GF-D8 (cell line): ENCODE measurements at places on chromosomes 13 and 19.

- no peak for DNase-seq
Observed at GRCh38 chr13:74479124-74479523, 344.9 kb upstream of the KLF12 start.

GRCh38 chr13:46183018-46183946 is 1.3 kb upstream of the LCP1 start:
- no peak for DNase-seq

DNA sequence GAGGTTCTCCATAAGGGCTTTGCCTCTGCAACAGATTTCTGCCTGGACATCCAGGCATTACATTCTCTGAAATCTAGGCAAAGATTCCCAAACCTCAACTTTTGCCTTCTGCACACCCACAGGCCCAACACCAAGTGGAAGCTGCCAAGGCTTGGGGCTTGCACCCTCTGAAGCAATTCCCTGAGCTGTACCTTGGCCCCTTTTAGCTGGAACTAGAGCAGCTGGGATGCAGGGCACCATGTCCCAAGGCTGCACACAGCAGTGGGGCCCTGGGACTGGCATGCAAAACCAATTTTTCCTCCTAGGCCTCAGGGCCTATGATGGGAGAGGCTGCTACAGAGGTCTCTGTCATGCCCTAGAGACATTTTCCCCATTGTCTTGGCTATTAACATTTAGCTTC is 943.2 kb downstream of the PCDH17 start:
- DNase-seq = no peak

- no peak for DNase-seq
Observed at GRCh38 chr13:91930687-91931086, 532.3 kb downstream of the GPC5 start.

DNA sequence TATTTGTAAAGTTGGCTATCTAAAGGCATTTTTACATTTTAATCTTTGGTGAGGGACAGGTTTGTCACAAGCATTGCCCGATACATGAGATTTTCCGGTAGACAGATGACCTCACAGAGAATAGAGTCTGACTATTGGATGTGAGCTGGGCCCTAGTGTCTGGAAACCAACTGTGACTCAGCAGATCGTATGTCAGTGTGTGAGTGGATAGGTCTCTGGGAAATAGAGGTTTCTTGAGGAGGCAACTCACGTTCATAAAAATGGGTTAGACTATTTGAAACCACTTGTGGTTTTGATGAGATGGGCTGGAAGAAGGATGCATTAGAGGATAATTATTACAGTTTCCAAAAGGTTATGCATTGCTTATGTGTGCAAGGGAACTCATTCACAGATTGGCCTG is 19.2 kb downstream of the HS6ST3 start:
- DNase-seq = no peak

GRCh38 chr13:48210178-48210577 is 22.8 kb upstream of the ITM2B start:
- no peak for DNase-seq

DNA sequence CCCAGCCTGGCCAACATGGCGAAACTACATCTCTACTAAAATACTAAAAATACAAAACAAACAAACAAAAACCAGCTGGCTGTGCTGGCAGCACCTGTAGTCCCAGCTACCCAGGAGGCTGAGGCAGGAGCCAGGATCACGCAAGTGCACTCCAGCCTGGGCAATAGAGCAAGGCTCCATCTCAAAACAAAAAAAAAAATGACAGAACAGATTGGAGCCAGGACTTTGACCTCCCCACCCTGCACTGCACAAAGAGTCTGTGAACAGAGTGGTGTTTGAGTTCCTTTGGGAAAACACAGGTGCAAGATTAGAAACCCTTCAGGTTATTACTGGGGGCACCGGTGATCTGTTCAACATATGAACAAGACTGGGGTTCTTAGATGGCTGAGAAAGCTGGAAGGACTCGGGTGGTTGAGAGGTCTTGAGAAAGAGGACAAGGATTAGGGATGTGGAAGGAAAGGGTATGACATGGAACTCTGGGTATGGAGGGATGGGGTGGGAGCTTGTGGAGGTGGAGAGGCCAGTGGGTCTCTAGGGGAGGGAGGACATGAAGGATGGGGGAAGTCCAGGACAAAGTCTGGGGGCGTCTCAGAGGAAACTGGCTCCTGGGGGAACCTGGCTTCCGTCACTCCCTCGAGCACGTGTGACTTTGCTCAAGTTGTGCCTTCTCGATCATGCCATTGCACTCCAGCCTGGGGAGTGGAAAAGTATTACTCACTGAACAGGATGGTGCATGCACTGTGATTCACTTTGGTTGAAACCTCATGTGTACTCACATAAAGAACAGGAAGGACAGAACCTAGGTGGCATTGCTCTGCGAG is 25.9 kb downstream of the RCN3 start:
- DNase-seq = no peak
